ENCODE measurements at places on chromosomes 16 and 17. TPM values are rescaled to one million over a fixed set of nuclear protein-coding genes. Genes with fewer than 3 reads are reported as not detected.

- DNase-seq = no peak
Measured at GRCh38 chr17:48892940-48893645, 506 bp downstream of the ATP5MC1 start.

DNA sequence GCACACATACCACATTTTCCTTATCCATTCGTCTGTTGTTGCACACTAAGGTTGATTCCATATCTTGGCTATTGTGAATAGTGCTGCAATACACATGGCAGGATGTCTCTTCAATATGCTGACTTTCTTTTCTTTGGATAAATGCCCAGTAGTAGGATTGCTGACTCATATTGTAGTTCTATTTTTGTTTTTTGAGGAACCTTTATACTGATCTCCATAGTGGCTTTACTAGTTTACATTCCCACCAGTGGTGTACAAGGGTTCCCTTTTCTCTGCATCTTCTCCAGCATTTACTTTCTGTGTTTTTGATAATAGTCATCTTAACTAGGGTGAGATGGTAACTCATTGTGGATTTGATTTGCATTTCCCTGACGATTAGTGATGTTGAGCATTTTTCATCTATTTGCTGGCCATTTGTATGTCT, 118.1 kb downstream of the STXBP4 start:
- no peak for DNase-seq

GRCh38 chr16:1080801-1081733, 8.5 kb downstream of the SSTR5 start:
- DNase-seq = no peak

DNA sequence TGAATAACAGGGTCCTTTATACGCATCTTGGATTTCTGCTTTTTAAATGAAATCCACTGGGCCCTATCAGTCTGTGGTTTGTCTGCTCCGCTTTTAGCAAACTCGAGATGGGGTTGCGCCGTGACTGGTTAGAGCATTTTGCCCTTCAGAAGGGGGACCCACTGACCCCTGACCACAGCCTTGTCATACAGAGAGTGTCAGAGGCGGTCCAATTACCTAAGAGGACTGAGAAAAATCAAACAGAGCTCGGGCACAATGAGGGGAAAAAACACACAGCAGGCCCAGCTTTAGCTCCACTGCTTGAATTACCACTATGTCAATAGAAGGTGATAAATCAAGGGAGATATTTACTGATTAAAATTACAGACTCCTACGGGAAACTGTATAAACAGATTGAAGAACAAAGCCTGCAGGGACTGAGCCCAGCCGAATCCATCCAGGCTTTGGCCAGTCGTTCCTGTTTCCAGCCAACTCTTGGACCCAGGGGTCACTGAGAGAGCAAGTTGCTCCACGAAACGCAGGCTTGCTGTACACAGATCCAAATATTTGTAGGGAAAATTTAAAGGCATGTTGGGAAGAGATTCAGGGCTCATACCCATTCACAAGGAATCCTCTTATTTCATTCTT, 131.9 kb upstream of the ZFHX3 start:
- DNase-seq = no peak

Gene NUPR1
- total RNA-seq = not detected

Gene RNF222
- total RNA-seq = not detected

Gene FXR2
- 64.4 TPM for total RNA-seq
